ENCODE measurements at places on chromosomes 6 and 20. TPM values are rescaled to one million over a fixed set of nuclear protein-coding genes. Genes with fewer than 3 reads are reported as not detected.

DNA sequence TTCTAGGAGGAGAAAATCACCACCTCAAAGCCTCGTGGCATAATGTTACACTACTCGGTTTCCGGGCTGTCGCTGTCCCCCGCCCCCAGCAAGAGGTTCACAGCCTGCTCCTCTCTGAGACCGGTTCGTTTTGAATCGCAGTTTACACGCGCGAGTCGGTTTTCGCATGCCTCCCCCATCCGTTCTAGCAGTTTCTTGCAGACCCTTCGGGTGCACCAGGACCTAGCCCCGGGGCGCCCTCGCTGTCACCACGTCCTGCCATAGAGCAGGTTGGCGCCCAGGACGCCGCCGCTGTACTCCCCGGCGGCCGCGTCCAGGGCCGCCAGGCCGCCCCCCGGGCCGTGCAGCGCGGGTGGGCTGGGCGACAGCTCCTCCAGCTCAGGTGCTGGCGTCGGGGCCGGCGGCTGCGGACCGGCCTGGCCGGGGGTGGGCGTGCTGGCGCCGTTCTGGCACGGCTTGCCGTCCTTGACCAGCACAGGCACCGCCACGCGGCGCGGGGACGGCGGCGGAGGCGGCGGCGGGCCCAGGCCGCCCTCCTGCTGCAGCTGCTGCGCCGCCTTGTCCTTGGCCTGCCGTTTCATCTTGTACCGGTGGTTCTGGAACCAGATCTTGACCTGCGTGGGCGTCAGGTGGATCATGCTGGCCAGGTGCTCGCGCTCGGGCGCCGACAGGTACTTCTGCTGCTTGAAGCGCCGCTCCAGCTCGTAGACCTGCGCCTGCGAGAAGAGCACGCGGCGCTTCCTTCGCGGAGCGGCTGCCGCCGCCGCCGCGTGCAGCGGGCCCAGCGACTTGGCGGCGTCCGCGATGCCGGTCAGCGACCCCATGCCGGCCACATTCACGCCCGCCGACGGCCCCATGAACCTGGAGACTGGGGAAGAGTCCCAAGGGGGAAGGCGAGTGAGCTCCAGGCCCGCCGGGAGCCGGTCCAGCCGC, 1.4 kb downstream of the NKX2-4 start:
- H3K27ac ChIP-seq, result no peak overlapping the region
- peaks cover 16% of the 10 kb centered on the region for H3K27me3 ChIP-seq
- no peak for DNase-seq
- no peaks in the 10 kb centered on the region for H3K36me3 ChIP-seq

DNA sequence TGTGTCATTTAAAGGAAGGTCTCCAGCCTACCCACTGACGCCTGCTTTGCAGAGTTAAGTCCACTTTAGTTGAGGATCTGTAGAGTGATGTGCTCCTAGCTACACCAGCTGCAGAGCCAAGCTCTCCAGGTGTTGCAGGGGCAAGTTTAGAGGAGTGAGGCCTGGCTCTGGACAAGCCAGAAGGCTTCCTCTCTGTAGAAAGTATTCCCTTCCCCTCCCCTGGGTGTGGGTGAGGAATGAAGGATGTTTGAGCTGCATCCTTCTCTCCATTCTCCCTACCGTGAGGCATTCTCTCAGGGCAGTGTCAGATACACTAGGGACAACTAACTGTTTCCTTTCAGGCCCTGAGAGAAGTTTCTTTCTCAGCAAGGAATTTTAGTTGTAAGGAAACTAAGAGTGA, 66.5 kb downstream of the ELOVL5 start:
- H3K4me1 ChIP-seq, result peaks cover 14% of the 10 kb centered on the region
- no peak for DNase-seq
- H3K4me3 ChIP-seq, result no peak overlapping the region
- H3K27me3 ChIP-seq, result no peaks in the 10 kb centered on the region
- 0 out of 2 replicates have a peak overlapping the region, but pooled peaks have one; percentile 7 for H3K27ac ChIP-seq
- peaks cover 20% of the 10 kb centered on the region for H3K36me3 ChIP-seq

ECT2L gene
- not detected for total RNA-seq

- DNase-seq, result no peak
- no peak overlapping the region for H3K27ac ChIP-seq
- H3K4me3 ChIP-seq, result no peak overlapping the region
- H3K4me1 ChIP-seq, result no peaks in the 10 kb centered on the region
These were observed 54.9 kb downstream of the CSE1L start for GRCh38 chr20:49100972-49101371.

- H3K27me3 ChIP-seq, result no peaks in the 10 kb centered on the region
- H3K4me3 ChIP-seq, result no peak overlapping the region
- H3K4me1 ChIP-seq, result no peaks in the 10 kb centered on the region
- DNase-seq, result no peak
These were observed 404.4 kb downstream of the UTRN start for GRCh38 chr6:144689503-144690040.
